ENCODE measurements at places on chromosomes 16 and 17. TPM values are rescaled to one million over a fixed set of nuclear protein-coding genes. Genes with fewer than 3 reads are reported as not detected.

- no peak for DNase-seq
Measured at GRCh38 chr16:60214311-60214710, 1480.2 kb upstream of the GOT2 start.

GRCh38 chr16:558298-559020, 1.7 kb upstream of the PRR35 start:
- DNase-seq = no peak

- no peak for DNase-seq
Measured at GRCh38 chr16:57680842-57681375, 12.8 kb downstream of the ADGRG3 start.

DNA sequence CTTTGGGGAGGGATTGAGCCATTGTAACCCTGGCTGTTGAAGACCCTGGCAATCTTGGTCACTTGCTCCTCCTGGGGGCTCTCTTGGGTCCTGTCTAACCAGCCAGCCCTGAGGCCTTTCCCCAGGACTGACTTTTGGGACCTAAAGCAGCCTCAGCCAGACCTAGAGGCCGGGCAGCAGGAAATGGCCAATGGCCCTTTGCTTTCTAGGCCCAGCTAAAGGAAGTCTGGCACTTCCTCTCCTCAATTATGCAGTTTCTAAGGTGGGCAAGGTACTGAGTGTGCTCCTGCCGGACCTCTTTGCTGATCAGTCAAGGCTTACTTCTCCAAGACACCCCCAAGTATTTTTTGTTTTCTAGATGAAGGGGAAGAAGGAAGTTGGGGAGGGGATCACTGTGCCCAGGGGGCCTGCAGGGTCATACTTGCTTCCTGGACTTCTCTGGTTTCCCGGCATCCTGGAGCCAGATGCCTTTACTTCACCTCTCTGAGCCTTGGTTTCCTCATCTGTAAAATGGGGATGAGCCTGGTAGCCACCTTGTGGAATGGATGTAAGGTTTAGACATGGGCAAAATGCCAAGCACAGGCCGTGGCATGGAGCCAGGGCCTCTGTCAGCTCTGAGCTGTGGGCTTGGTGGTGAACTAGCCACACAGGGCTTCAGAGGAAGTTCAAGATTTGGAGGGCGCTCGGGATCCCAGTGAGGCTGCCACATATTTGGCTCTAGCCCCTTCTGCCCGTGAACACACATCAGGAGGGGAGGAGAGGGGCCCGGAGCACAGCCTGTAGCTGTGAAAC, 8.6 kb downstream of the CX3CL1 start:
- no peak for DNase-seq

- DNase-seq = no peak
Measured at GRCh38 chr17:70609566-70609965, 440.2 kb downstream of the KCNJ2 start.

GRCh38 chr17:67164302-67164701, 80.7 kb downstream of the HELZ start:
- no peak for DNase-seq

GRCh38 chr17:40608061-40608581, 39.5 kb downstream of the SMARCE1 start:
- no peak for DNase-seq

The LRRC46 gene
- total RNA-seq = not detected

The JUP gene
- 535 TPM for total RNA-seq

The CEP295NL gene
- total RNA-seq = 1.0 TPM

Measured in glomerular endothelial cell (primary cell).